ENCODE measurements at places on chromosomes 7 and 10.

- no peak for DNase-seq
These were observed 37.4 kb downstream of the ZNRF2 start for GRCh38 chr7:30321882-30322192.

GRCh38 chr10:30348378-30348776 lies 701 bp downstream of the MTPAP start:
- no peak for DNase-seq

DNA sequence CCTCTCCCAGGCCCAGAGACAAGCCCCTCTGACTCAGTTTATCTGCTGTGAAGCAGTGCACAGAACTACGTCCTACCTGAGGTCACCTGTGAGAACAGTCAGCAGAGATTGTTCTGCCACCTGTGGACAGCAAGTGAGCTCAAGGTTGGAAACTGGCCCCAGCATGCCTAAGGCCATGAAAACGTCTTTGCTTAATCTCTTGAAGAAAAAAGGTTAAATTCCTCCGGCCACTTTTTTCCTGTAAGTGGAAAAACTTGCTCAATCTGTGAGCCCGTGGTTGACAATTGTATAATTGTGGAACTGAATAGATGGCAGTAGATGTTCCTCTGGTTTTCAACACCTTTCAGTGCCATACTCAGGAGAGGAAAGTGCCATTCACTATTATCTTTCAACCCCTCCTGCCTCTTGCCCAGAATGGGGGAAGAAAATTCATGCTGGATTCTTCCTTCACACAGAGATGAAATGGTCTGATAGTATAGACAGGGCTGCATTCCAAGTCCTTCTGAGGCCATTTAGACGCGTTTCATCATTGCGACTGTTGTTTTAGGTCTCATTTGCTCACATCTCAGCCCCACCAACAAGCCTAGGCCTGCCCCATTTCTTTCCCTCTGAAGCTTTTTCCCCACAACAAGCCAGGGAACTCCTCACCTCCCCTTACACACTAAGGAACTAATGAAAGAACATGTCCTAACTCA lies 292.9 kb downstream of the FZD1 start:
- DNase-seq = no peak

DNA sequence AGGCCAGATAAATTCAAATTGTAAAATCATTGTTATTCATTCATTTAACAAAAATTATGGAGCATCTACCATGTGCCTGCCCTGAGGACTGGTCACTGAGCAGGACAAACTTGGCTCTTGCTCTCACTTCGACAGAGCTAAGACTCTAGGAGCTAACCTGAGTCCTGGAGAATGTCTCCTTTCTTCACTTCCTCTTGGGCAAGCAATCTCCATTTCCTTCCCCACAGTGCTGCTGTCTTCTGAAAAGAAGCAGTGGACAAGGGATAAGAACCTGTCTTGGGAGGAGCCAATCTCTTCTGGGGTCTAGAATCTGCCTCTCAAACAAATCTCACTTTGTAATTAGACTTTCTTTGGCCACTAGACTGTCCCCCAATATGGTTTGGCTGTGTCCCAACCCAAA lies 76.2 kb upstream of the PLXNA4 start:
- no peak for DNase-seq

DNA sequence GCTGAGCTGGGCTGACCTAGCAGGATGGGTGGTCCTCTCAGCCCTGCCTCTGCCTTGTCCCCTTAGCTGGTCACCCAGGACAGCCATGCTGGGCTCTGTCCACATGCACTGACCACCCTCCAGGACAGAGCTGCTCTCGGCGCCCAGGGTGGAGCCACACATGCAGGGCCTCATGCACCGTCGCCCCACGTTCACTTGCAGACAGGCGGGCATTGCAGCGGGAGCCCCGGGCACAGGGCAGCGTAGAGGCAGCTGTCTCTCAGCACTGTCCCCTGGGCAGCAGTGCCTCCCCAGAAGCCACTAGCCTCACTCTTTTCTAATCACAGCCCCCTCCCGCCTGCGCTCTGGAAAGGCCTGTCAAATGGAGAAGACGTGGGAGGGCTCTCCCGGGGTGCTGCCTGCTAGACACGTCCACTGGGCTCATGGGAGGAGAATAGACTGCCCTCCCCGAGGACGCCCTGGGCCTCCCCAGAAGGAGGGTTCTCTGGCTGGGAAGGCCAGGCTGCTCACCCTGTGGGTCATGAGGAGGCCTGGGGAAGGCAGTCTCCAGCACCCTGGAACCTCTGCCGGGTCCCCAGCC lies 37.4 kb downstream of the YKT6 start:
- no peak for DNase-seq

GRCh38 chr7:1591876-1592275 lies 22.0 kb upstream of the PSMG3 start:
- DNase-seq = no peak

GRCh38 chr7:129084801-129085551 lies 30.1 kb upstream of the TNPO3 start:
- no peak for DNase-seq

DNA sequence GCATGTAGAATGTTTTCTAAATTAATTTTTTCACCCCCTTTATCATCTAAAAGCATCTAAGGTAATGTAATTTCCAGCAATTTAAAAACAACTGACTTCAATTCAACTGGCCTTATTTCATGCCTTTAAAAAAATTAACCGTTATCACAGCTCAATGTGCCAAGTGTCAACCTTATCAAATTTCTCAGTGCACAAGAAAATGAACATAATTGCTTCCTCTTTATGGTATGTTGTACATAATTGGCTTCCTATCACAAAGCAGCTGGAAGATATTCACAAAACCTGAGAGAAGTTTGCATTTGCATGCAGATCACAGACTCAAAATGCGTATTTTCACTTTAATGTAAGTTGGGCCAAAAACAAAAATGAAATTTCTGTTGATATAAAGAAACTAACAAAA lies 966.4 kb downstream of the GRM8 start:
- DNase-seq = no peak

DNA sequence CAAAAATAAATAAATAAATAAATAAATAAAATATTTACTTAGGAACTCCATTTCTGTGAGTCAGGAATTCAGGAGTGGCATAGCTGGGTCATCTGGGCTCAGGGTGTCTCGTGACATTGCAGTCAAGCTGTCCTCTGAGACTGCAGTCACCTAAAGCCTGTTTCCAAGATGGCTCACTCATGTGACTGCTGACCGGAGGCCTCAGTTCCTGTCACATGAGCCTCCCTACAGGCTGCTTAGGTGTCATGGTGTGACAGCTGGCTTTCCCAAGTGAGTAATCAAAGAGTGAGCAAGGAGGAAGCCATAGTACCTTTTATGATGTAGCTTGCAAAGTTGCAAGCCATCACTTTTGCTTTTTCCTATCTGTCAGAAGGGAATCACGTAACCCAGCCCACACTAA lies 128.6 kb upstream of the KCTD7 start:
- no peak for DNase-seq

DNA sequence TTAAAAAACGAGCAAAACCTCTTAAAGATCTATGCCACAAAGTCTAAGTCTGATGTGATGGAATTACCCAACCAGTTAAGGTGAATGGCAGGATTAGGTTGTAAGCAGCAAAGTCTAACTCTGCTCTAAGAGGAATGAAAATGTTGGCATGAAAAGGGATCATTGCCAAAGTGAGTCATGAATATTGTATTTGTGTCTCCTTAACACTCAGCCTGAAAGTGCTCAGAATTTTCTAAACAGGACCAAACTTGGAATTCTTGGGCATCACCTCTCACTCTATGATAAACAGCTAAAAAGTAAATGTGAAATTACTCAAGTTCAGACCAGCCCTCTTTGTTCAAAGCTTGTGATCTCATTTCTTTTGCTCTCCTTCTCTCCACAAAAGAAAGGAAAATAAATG lies 27.0 kb downstream of the PPP1R3A start:
- no peak for DNase-seq

- DNase-seq = no peak
These were observed 401.9 kb downstream of the PARD3 start for GRCh38 chr10:34413214-34413613.

GRCh38 chr7:138886501-138886917 lies 88.5 kb upstream of the ATP6V0A4 start:
- no peak for DNase-seq

DNA sequence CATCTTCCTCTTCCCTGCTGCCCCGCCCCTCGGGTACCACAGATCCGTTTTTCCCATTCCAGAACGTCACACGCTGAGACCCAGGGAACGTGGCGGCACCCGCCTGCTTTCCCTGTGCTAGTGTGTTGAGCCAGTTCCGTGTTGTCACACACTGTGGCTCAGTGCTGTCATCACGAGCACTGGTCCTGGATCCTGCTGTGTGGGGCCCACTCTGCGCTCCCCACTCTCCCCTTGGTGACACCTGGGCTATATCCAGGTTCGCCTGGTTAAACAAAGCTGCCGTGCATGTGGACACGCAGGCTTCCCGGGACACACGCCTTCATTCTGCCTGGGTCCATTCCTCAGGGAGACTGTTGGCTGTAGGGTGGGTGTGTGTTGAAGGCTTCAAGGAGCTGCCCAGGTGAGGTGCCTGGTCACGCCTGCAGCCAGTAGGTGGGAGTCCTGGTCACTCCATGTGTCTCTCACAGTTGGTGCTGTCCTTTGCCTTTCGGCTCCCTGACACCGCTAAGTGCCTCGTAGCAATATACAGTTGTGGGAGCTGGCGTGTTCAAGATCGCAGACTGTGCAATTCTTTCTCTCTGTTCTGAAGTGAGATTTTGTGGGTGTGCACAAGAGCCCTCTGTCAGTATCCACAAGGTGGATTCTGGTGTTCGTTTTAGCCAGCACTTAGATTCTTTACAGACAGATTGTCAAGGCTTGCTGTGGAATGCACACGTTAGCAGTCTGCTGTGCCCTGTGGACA lies 88.6 kb downstream of the INPP5A start:
- DNase-seq = no peak

DNA sequence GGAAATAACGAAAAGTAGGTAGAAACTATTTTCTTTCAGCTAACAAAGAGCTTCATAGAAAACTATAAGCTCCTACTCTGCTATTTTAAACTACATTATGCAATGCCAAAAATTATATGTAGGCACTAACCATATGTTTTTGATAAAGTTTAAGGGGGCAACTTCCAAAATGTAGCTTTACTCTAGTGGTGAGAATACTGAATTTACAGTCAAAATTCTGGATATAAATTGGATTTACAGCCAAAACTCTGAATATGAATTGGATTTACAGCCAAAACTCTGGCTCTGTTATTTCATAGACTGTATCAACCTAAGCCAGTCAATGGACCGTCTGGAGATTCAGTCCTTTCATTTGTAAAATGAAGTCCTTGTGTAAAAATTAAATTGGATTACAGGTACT lies 86.8 kb upstream of the ANK3 start:
- DNase-seq = no peak

- DNase-seq = no peak
These were observed 99.9 kb upstream of the LRRC4 start for GRCh38 chr7:128131115-128131514.

DNA sequence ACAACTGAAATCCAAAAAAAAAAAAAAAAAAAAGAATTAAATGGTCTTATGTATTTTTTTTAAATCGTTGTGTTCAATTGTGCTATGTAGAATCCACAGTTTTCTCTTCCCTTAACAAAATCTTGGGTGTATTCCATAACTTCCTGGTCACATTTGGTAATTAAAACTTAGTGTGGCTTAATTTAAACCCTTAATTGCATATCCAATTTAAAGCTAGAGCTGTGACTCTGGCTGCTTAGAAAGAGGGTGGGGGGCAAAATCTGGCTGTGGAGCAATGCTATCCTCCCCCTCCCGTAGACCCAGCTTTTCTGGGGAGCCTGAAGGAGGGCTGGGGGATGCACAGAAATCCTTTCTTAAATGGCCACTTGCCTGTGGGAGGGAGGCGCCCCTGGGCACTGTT lies 695.1 kb downstream of the INHBA start:
- no peak for DNase-seq

DNA sequence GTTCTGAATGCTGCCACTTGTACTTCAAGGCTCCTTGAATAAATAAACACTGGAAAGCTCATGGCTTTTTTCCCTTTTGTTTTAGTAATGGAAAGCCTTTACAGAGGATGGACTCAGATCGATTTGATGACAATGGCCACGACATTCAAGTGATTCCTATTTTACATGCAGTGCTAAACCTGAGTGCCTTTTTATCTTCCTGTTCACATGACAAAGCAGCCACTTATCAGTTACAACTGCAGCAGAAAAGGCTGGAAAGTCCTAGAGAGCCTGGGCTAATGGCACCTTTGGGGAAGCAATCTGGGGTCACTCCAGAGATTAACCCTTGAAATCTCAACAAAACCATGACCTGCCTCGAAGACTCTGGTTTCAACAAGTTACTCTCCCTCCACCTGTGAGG lies 249.0 kb upstream of the AUTS2 start:
- no peak for DNase-seq
